NCI-H524 (cell line): ENCODE measurements at places on chromosomes 7 and 10.

DNA sequence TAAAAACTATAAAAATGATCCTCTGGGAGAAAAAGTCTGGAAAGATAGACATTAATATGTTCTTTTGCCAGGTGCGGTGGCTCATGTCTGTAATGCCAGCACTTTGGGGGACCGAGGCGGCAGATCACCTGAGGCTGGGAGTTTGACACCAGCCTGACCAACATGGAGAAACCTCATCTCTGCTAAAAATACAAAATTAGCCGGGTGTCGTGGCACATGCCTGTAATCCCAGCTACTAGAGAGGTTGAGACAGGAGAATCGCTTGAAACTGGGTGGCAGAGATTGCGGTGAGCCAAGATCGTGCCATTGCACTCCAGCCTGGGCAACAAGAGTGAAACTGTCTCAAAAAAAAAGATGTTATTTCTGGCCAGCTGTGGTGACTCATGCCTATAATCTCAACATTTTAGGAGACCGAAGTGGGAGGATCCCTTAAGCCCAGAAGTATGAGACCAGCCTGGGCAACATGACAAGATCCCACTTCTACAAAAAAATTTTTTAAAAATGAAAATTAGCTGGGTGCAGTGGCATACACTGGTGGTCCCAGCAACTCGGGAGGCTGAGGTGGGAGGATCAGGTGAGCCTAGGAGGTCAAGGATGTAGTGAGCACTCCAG lies 101.9 kb upstream of the LRRN3 start:
- no peak for DNase-seq

GRCh38 chr7:47497367-47498096 lies 84.4 kb downstream of the TNS3 start:
- no peak for DNase-seq

- no peak for DNase-seq
These were observed 22.3 kb downstream of the ZNF503 start for GRCh38 chr10:75379212-75379724.

DNA sequence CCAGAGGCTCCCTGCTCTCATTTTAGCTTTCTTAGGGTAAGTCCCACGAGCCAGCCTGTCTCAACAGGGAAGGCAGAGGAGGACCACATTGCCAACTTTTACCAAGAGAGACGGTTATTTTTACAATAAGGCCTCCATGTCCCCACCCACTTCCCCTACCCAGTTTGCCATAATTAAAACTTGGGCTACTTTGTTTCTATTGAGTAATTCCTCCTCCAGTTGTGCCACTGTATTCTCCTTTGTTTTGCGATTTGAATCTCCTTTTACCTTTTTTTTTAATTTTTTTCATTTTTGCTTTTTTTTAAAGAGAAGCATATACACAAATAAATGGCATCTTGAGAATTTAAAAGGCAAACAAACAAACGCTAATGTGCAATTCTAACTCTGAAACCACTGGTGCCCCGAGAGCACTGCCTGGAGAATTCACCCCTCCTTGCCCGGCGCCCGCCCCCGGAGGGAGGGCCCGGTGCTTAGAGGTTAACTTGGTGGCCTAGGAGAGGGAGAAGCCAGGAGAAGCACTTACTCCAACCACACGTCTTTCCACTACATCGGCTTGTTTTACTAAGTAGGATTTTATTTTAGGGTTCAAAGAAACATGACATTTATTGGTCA lies 282.3 kb downstream of the USP6NL start:
- DNase-seq, result no peak

DNA sequence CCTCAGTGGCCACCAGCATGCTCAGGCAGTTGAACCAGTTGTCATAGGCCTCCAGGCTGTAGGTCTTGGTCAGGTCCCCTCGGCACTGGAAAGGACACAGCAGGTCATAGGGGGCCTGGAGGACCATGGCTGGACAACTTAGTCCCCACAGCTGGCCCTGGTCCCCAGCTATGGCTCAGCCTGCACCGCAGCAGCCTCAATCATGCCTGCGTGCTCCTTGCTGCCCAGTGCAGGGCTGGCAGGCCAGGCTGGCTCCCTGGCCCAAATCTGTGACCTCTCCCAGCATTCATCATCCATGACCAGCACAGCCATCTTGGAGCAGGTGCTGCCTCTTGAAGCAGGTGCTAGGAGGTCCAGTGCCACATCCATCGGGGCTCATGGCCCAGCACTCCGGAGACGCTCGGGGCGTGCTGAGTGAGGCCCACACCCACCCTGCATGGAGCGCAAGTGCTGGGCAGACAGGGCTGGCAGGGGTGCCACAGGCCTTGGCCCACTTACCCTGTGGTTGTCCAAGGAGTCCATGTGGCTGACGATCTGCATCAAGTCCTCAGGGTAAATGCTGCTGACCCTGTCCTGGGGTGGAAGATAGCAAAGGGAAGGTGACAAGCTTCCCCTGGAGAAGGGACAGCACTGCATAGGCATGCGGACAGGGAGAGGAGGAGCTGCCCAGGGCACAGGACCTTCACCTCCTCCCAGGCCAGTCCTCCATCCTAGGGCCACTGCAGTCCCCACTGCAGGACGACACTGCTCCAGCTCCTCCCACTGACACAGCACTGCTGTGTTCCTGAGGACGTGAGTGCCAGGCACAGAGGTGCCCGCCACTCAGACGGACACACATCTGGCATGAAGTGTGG lies 61.7 kb downstream of the CSGALNACT2 start:
- DNase-seq, result no peak

DNA sequence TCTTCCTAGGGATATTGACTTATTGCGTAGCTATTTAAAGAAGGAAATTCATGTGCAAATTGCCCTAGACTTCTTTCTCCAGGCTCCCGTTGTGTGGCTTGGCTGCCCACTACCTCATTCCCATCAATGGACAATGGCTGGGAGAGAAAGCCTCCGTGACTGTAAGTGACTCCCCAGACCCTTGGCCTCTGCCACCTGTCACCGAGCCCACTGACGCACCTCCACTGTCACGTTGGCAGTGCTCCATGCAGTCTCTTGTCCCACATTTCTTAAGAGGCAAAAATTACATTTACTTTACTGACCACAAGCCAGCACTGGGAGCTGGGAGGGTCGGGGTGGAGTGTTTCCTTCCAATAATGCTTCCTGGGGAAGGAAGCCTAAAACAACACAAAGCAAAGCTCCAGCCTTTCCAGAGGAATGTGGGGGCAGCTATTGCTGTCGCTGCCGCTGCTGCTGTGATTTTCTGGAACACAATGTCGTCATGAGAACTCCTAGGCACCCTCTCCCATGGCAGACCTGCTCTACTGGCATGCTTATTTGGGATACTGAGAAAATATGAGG lies 89.7 kb upstream of the STEAP1B start:
- DNase-seq, result no peak

- no peak for DNase-seq
These were observed 286.2 kb downstream of the TCERG1L start for GRCh38 chr10:131025333-131025732.

DNA sequence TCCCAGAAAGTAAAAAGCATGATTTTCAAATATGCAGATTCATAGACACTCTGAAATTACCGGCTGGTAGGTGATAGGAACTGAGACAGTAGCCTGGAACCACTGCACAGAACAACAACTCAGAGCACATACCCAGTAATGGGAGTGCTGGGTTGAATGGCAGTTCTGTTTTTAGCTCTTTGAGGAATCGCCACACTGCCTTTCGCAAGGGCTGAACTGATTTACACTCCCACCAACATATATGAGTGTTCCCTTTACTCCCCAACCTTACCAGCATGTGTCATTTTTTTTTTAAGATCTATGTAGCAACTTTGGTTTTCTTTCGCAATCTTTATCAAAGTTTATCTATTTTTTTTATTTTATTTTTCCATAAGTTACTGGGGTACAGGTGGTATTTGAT lies 358.8 kb downstream of the CALN1 start:
- DNase-seq, result no peak

- DNase-seq, result no peak
These were observed 92.5 kb downstream of the TRIL start for GRCh38 chr7:28865601-28866144.

- DNase-seq, result no peak
These were observed 163.8 kb downstream of the RNF133 start for GRCh38 chr7:122535086-122535485.

- DNase-seq, result no peak
These were observed 40.9 kb upstream of the MET start for GRCh38 chr7:116630932-116631671.

DNA sequence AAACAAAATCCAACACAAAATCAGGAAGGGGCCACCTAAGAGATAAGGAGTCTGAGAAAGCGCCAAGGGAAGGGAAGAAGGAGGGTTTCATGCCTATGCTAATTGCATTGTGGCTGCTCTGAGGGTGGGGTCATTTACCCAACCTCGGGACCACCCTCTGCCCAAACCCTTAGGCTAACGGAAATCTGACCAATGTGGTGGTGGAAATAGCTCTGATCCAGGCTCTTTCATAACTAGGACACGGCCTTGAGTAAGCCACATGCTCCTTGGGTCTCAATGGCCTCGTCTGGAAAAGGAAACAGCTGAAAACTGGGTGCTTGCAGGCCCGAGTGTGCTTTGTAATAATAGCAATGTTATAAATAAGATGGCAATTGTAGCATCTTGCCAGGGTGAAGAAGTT lies 14.9 kb upstream of the SRGN start:
- DNase-seq, result no peak

GRCh38 chr7:159007996-159008389 lies 136.7 kb downstream of the VIPR2 start:
- DNase-seq, result peak; percentile 52

GRCh38 chr10:71266918-71267442 lies 52.1 kb upstream of the SLC29A3 start:
- DNase-seq, result no peak

- no peak for DNase-seq
These were observed 62.7 kb downstream of the LGI1 start for GRCh38 chr10:93820434-93820833.

DNA sequence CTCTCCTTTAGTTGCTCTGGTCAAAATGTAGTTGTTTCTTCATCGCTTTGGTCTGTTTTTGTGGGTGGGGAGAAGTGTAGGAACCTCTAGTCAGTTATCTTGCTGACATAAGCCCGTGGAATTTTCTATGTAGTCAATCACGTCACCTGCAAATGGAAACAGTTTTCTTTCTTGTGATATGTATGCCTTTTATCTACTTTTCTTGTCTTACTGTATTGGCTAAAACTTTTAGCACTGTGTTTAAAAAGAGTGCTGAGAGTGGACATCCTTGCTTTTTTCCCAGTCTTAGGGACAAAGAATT lies 42.3 kb downstream of the AKR1E2 start:
- DNase-seq, result no peak

GRCh38 chr7:107661081-107661864 lies 645 bp downstream of the SLC26A4 start:
- DNase-seq, result peak; percentile 20

DNA sequence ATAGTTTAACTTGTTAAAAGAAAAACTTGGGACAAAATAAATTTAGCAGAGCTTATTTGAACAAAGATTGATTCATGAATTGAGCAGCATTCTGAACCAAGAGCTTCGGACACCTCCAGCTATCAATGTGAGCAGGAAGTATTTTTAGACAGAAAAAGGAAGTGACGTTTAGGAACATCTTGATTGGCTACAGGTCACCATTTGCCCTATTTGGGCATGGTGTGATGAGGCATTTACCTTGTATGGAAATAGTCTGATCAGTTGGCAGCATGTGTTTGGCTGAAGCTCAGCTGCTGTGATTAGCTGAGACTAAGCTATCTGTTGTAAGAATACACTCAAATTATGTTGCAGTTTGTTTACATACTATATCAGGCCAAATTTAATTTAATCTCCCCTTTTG lies 185.1 kb downstream of the ATRNL1 start:
- DNase-seq, result no peak

DNA sequence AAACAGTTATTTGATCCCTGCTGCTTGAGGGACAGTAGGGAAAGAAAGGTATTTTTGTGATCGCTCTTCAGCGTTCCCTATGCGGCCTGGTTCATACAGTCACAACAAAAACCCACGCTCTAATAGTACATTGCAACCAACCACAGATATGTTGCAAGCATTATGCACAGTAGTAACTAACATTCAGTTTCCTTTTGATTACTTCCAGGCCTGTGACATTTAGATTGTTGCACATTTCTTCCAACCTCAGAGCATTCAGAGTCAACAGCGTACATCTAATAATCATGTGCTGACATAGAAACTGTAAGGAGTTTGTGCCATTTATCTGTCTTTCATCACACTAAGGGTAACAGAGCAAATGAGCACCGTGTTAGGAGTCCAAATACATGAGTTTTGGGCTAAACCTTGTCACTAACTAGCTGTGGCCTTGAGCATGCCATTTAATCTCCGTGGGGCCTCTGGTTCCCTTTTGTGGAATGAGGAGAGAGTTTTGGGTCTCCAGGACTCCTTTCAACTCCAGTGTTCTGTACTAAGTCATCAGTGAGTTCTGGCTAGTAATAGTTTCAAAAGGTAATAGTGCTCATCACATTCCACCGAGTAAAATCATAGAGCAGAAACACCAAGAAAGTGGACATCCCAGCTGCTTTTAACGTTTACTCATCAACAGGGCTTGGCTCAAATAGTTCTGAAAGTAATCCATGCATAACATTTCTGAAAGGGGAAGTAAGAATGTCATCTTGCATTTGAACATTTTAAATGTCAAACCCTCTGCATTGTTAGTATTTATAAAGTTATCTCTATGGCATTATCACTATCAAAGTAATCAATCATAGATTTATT lies 99.0 kb upstream of the FZD1 start:
- no peak for DNase-seq

DNA sequence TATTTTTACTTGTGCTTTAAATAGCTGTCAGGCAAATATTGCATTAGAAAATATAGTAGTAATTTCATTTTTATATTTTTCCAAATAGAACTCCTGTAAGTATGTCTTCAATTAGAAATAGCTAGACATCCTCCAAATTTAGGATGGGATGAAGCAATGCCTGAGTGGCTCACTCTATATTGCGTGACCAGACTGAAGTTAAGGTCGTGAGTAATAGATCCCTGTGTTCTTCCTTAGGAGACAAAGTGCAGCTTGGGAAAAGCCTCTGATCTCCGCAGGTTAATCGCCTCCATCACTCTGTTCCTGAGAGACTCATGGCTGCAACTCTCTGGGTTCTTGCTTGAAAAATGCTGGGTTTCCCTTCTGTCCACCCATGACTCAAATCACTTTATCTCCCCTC lies 484.8 kb upstream of the ANKRD30A start:
- DNase-seq, result no peak

DNA sequence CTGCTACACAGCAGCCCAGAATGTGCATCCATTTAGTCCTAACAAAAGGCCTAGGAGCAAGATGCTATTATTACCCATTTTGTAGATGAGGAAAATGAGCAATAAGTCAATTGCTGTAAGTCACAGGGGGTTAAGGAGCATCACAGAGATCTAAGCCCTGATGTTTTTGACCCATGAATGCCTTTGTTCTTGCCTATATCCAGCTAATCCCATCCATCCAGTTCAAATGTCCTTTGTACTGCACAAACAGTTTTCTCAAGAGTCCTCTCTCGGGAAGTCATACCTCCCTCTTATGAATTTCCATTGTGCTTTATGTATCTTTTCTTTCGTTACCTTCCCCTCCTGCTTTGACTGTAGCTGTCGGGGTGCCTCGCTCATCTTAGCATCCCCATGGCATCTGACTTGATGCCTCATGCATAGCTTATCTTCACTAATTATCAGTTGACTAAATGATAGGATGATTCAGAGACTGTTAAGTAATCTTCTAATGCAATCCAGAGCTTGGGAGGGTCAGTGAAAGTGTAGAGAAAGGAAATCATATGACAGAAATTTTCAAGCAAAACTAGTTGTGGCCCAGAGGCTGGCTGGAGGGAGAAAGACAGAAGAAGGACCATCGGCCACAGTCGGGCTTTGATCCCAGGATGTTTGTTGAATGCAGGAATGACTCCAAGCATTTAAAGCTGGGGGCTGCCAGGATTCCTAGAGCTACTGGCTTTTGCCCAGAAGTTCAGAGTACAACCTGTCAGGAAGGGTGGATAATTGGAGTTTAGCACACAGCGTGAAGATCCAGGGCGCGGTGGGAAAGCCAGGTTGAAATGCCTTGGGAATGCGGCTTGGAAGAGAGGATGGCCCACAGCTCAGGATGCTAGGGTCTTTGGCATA lies 23.5 kb downstream of the BLVRA start:
- DNase-seq, result no peak
